ENCODE measurements at places on chromosomes 3 and 15. TPM values are rescaled to one million over a fixed set of nuclear protein-coding genes. Genes with fewer than 3 reads are reported as not detected.

- no peak overlapping the region for H3K4me3 ChIP-seq
- no peak for DNase-seq
Observed at GRCh38 chr15:78567531-78567930, 2.2 kb downstream of the CHRNA5 start.

DNA sequence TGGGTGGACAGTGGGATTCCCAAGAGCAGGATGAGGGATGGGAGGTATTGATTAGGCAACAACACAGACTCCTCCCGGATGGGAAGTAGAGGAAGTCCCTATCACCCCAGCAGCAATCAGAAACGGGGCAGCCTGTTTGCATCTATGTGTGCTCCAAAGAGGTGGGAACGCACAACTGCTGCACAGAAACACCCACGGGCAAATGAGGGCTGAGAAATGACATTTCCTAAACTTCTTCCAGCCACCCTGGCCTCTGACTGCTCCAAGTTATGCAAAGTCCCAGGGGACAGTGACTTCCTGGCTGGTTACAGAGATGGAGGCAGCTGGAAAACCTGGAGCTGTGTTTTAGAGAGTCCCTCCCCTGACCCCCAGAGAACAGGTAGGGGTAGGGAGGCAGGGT is 42.6 kb downstream of the HCN4 start:
- H3K36me3 ChIP-seq: no peaks in the 10 kb centered on the region
- no peak overlapping the region for H3K27ac ChIP-seq
- H3K4me1 ChIP-seq: peaks cover 9% of the 10 kb centered on the region
- no peak for DNase-seq
- H3K27me3 ChIP-seq: no peaks in the 10 kb centered on the region

GRCh38 chr3:87167628-87168456 is 59.3 kb upstream of the CHMP2B start:
- no peak for DNase-seq
- H3K4me3 ChIP-seq: no peak overlapping the region
- H3K4me1 ChIP-seq: no peaks in the 10 kb centered on the region

DNA sequence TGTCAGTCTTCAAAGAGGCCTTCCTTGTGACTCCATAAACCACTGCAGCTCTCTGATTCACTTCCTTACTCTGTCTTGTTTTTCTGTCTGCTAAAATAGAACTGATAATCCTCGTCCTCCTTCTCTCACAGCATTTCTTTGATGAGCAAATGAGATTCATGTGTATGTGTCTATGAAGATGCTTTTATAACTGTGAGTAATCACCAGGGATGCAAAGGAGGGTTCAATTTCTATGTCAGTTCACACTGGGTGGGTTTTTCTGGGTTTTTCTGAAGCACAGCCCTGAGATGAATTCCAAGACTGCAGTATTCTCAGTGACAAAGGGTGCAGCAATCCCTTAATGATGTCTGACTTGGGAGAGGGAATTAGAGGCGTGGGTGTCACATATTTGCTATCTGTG is 746.6 kb upstream of the CFAP20DC start:
- H3K36me3 ChIP-seq: no peaks in the 10 kb centered on the region
- peaks cover 4% of the 10 kb centered on the region for H3K27me3 ChIP-seq
- peaks cover 9% of the 10 kb centered on the region for H3K4me1 ChIP-seq
- H3K27ac ChIP-seq: no peak overlapping the region
- DNase-seq: no peak

GRCh38 chr3:139173372-139174108 is 128.8 kb upstream of the PRR23C start:
- peaks cover 8% of the 10 kb centered on the region for H3K4me1 ChIP-seq
- H3K27me3 ChIP-seq: peaks cover 14% of the 10 kb centered on the region
- no peak overlapping the region for H3K27ac ChIP-seq

DNA sequence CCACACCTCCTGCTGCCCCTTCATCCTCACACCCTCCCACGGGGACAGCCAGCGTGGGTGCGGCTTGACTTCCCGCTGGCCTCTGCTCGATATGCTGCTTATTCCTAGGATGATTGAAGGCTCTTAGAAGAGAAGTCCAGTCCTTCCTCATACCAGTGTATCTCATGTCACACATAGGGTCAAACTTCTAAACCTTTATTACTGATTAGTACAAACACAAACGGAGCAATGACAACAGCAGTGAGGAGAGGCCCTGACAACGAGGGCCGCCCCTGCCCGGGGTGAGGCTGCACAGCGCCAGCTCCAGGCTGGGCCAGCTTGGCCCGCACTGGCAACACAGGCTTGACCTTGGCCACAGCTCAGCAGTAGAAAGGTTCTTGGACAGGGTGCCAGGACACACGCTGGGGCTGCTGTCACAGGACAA is 3.7 kb downstream of the CIB1 start:
- no peak for DNase-seq
- H3K27ac ChIP-seq: peak overlapping the region; percentile 94
- H3K4me3 ChIP-seq: peak overlapping the region; percentile 87
- peaks cover 38% of the 10 kb centered on the region for H3K4me1 ChIP-seq
- H3K36me3 ChIP-seq: peaks cover 4% of the 10 kb centered on the region

- H3K4me3 ChIP-seq: no peak overlapping the region
- peak overlapping the region; percentile 92 for H3K27ac ChIP-seq
- DNase-seq: no peak
- no peaks in the 10 kb centered on the region for H3K27me3 ChIP-seq
- H3K36me3 ChIP-seq: peaks cover 8% of the 10 kb centered on the region
- H3K4me1 ChIP-seq: peaks cover 16% of the 10 kb centered on the region
Observed at GRCh38 chr3:100103558-100104441, 10.5 kb downstream of the FILIP1L start.

Gene TRIM71
- total RNA-seq: not detected

Gene PSMD6
- total RNA-seq: 95.7 TPM

Gene CYP1A2
- not detected for total RNA-seq

Gene ITIH3
- not detected for total RNA-seq

Gene SOX14
- total RNA-seq: not detected

All from natural killer cell treated with Interleukin-12 subunit alpha and Interleukin-12 subunit beta and Interleukin-15 and Interleukin-18, amount 100 ng/mL, for 72 hours (primary cell).